ENCODE measurements at places on chromosomes 5 and 9.

GRCh38 chr5:173231996-173232498 is 3.0 kb downstream of the NKX2-5 start:
- no peak for DNase-seq

GRCh38 chr9:6409811-6410210 is 3.2 kb upstream of the UHRF2 start:
- no peak for DNase-seq

DNA sequence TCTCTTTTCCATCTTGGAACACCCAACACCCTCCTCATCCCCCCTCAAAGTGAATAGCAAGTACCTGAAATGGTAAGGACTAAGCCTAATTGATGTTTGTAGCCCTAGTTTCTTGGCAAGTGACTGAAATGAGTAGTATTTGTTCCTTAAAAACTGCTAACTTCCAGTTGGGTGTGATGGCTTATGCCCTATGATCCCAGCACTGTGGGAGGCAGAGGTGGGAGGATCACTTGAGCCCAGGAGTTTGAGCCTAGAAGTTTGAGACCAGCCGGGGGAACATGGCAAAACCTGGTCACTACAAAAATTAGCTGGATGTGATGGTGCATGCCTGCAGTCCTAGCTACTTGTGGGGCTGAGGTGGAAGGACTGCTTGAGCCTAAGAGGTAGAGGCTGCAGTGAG is 44.1 kb downstream of the ZFR start:
- DNase-seq = no peak

GRCh38 chr5:141135030-141135717 is at the start of gene PCDHB5:
PCDHB5 (plus strand) TSS chr5:141135206; CDS start chr5:141135435, 229 bp downstream.
- no peak for DNase-seq

DNA sequence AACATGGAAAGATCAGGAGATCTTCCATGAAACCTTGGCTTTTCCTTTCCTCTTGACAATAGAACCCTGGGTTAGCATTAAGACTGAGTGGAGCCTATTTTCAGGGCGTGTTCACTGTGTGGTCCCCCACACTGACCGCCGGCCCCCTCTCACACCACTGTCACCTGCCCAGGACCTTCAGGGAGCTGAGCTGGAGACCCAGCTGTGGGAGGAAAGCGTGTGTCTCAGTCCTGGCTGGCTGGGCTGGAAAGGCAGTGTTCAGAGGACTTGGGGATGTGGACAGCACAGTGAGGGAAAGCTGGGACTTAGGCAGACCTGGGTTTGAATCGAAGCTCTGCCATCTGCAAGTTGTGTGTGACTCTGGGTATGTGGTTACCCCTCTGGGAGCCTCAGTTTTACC is 268.1 kb downstream of the NSG2 start:
- no peak for DNase-seq

DNA sequence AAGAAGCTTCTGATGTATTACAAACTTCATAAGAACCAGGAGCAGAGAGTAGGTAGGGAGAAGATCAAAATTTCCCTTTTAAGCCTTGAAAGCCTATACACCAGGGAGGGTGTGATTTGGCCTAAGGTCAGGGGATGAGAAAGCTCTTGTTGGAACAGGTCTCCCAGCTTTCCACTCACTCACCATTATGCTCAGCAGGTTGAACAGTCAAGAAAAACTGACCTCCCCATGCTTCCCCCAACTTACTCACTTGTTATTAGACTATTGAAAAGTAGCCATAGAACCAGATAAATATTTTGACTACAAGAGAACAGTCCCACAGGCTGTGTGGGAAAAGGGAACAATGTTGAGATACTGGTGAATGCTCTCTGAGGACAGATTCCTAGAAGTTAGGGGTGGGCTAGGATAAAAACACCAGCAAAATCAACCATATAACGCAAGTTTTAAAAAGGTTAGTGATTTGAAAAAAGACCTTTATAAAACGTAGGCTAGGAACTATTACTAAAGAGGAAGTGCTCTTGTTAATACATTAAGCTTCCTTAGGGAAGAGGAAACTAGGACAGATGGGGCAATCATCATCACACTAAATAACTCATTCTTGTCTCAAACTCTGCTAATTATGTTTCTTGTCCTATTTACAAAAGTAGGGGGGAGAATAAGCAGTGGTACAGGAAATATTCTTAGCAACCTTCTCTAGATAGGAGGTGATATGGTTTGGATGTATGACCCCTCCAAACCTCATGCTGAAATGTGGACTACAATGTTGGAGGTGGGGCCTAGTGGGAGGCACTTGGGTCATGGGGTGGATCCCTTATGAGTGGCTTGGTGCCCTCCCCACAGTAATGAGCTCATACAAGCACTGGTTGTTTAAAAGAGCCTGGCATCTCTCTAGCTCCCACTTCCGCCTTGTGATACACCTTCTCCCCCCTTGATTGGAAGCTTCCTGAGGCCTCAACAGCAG is 31.0 kb downstream of the PCDHGC5 start:
- no peak for DNase-seq

DNA sequence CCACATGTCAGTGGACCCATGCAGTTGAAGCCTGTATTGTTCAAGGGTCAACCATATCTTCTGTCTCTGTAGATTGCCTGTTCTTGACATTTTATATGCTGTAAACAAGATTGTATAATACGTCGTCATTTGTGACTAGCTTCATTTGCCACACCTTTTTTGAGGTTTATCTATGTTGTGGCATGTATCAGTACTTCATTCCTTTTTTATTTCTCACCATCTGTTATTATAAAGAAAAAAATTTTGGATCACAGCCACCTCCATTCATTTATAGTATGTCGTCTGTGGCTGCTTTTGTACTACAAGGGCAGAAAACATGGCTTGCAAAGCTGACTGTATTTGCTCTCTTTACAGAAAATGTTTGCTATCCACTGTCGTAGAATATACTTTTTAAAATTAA is 72.4 kb downstream of the TEK start:
- no peak for DNase-seq

GRCh38 chr9:134871697-134872340 is 8.8 kb upstream of the FCN2 start:
- no peak for DNase-seq

DNA sequence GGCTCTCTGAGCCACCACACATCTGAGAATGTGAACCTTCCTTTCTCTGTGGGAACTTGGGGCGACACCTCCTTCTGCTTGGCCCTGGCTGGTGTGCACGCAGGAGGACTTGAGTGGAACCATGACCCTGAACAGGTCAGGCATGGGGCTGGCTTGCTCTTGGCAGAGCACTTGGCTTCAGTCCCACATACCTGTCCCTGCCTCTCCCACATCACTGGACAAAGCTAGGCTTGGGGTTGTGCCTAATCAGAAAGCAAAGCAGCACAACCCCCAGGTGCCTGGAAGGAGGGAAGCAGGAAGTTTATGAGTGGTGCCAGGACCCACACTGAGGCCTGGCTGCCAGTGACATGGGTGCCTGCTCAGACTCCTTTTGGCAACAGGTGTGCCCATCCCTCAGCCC is 13.2 kb downstream of the GADD45G start:
- no peak for DNase-seq

DNA sequence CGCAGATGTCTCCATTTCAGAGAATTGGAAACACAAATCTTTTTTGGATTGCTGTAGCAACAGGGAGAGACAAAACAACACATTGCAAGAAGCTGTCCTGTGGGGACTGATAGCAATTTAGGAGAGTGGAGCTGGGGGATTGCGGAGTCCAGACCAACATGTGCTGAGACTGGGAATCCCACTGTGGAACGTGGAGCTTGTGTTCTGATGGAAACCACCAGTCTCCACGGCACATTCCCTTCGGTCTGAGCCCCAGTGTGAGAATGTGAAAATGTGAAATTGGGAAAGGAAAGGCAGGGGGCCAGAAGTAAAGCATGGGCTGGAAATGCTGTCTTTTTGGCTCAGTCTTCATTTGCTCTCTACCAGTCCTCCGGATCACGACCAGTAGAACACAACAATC is 348.8 kb upstream of the TNC start:
- no peak for DNase-seq

Measured in stimulated activated CD8-positive, alpha-beta memory T cell treated with anti-CD3 and anti-CD28 coated beads, Interleukin-15, amount 100 ng/mL, for 24 hours (primary cell).